ENCODE measurements at places on chromosomes 2 and 18.

DNA sequence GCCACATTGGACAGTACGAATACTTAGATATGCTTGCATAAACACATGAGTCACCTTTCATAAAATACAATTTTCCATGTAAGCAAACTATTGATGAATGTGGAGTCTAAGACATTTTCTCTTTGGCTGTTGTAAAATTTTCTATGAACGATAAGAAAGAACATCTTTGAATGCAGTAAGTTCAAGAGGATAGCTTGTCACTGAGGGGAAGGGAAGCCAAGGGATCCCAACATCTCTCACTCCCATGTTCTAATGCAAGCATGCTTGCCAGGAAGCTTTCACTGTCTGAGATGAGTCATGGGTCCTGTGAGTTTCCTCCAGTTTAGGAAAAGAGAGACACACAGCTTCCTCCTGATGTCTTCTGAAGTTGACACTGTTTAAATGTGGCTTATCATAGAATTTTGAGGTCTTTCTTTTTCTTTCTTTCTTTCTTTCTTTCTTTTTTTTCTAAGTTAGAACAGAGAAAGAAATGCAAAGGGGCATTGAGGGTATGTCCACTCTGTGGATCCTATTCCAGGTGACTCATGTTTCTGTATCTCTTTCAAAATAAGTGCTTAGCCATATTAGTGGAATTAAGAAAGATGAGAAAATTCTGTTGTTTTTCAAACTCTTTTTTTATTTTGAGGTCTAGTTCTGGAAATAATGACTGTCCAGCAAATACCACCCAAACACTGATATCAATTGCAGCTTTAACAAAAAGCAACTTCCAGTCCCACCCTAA is 146.6 kb downstream of the RDH14 start:
- no peak for DNase-seq

GRCh38 chr2:30789670-30790210 is 17.5 kb downstream of the CAPN13 start:
- DNase-seq = no peak

- no peak for DNase-seq
Observed at GRCh38 chr2:163558251-163559021, 177.4 kb downstream of the FIGN start.

- DNase-seq = no peak
Observed at GRCh38 chr2:11923935-11924334, 177.5 kb downstream of the LPIN1 start.

All from CD8-positive, alpha-beta memory T cell (primary cell).